ENCODE measurements at places on chromosomes 6 and 20.

- DNase-seq = no peak
Measured at GRCh38 chr6:158894193-158894592, 75.0 kb upstream of the EZR start.

- DNase-seq = no peak
Measured at GRCh38 chr6:90417385-90417784, 120.7 kb upstream of the BACH2 start.

- DNase-seq = no peak
Measured at GRCh38 chr20:44028868-44029847, 114.5 kb downstream of the TOX2 start.

DNA sequence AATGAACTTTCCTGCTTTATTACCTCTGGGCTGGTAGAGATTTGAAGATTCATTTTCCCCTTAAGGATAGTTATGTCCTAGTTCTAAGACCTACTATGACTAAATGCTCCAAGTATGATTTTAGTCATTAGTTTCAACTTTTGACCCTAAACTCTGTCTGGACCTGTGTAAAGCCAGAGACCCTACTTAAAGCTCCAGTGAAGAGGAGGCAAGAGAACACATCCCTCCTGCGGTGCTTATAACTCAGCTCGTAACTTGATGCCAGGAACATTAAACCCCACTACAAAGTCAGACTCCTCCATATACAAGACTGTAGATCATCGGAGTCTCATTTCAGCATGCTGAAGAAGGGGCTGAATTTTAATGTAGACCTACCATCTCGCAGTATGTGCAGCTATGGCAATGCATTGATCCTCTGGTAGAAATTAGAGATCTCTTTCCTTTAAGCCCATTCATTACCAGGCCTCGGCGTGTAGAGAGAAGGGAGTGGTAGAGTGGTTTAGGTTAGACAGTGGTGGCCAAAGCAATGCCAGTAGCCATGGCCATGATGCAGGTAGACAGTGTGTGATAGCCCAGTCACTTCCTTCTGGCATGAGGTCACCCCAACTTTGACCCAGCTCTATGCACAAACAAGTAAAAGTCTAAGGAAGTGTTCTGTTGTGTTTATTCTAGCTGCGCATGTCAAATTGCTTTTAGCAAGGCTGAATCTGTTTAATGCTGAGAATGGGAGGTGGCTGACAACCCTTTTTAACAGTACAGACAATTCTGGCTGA, 34.8 kb upstream of the MYB start:
- no peak for DNase-seq

DNA sequence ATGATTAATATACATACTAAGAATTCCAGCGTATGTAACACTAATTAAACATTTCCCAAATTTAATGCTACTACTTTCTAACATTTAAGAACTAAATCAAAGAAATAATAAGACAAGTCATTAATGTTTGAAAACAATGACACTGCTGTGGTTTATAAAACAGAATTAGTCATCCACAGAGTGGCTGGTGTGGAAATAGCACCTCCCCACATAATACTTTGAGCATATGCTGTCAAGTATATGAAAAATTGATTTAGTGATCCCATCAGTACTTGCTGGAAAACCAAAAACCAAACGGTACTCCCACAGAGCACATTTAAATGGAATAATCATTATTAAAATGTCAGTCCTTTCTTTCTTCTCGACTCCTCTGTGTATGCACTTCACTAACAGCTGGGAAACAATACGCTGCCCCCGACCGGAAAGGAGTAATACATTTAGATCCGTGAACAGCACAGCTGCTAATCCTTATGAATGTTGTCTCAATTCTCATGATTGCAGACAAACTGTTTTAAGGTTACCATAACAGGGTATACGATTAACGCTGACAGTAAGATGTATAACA, 78.4 kb downstream of the PREP start:
- no peak for DNase-seq

DNA sequence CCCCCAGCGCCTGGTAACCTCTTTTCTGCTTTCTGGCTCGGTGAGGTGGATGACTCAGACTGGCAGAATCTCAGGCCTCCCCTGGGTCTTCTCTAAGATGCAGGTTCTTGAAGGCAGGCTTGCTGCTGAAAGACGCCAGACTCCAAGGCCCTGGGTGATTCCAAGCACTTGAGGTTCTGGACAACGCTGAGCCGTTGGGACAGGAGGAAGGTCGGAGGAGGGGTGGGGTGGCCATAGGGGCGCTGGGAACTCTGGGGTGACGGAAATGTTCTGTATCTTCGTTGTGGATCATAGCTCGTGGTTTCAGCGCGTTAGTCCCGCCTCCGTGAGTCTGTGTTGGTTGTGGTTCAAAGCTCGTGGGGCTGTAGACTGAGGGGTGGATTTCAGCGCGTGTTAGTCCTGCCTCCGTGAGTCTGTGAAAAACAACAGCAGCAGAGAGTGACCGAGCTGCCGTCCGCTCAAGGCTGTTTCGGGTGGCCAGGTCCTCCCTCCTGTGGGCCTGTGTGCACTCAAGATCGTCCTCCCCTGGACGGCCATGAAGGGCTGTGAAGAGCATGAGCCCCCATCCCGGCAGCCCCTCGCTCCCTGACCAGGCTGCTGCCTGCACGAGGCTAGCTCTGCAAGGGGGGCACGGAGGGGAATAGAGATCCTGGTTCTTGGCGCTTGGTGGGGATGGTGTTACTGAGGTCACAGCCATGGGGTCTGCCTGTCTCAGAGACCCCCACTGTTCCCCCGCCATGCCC, 7.7 kb downstream of the NTSR1 start:
- DNase-seq = no peak

GRCh38 chr20:46607849-46608497, 43.3 kb downstream of the SLC13A3 start:
- DNase-seq = no peak

DNA sequence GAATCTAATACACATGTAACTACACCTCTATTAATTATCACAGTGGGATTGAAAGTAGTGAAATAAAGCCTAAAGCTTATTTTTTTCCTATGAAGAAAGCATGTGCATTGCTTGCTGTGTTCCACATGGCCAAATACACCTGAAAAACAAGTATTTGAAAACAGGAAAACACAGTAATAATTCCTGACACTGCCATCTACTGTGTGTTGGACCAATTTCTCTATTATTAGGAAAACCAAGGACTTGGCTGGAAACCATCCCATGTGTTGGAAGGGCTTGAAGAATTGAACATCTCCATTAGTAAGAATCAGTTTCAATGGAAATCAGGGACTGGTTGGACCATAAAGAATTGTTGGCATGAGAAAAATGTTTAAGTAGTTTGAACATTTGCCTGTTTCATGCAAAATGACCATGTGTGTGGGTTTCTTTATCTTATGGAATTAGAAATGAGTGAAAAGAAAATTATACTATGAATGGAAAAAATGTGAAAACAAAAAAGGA, 124.1 kb downstream of the PHF3 start:
- DNase-seq = no peak

GRCh38 chr6:26575494-26575939, 21.2 kb upstream of the ABT1 start:
- no peak for DNase-seq

DNA sequence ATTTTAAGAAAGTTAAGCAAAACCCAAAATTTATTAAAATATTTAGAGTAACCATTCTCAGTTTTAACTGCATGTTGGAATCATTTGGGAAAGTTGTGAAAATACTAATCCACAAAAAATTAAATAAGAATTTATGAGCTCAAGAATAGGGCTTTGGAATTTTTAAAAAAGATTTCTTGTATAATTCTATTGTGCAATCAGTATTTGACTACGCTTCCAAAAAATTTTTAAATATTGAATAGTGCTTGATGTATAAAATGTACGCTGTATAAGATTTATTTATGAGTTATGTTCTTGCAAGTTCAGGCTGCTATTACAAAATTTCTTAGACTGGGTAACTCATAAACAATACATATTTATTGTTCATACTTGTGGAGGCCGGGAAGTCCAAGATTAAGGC, 571.7 kb downstream of the MMUT start:
- DNase-seq = no peak

DNA sequence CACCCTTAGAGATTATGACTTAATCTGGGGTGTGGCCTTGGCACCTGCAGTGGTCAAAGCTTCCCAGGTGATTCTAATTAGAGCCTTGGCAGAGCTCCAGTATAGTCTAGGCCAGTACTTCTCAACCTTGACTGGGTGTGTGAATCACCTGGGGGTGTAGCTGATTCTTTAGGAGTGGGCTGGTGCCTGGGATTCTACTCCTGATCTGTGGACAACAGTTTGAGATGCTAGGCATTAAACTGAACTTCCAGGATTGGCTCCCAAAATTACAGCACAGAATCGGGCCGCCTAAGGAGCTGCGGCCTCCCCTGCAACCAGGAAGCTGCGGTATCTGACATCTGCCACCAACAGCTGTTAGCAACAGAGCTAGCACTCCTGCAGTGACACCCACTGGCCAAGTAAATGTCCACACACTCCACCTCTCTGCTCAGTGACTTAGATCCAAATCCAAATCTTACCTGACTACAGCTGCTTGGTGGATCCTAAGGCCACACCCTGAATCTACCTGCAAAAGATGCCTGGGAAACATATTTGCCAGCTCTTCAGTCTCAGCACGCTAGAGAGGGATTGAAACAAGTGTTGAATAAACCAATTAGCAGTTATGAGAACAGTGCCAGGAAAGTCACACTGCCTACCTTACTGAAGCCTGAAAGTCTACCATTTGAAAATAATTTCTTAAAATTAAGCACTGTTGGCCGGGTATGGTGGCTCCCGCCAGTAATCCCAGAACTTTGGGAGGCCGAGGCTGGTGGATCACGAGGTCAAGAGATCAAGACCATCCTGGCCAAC, 126.7 kb downstream of the UNC5CL start:
- DNase-seq = no peak

- no peak for DNase-seq
Measured at GRCh38 chr20:22920898-22921297, 114.2 kb upstream of the SSTR4 start.

GRCh38 chr20:1897965-1898464, 2.8 kb downstream of the SIRPA start:
- no peak for DNase-seq

DNA sequence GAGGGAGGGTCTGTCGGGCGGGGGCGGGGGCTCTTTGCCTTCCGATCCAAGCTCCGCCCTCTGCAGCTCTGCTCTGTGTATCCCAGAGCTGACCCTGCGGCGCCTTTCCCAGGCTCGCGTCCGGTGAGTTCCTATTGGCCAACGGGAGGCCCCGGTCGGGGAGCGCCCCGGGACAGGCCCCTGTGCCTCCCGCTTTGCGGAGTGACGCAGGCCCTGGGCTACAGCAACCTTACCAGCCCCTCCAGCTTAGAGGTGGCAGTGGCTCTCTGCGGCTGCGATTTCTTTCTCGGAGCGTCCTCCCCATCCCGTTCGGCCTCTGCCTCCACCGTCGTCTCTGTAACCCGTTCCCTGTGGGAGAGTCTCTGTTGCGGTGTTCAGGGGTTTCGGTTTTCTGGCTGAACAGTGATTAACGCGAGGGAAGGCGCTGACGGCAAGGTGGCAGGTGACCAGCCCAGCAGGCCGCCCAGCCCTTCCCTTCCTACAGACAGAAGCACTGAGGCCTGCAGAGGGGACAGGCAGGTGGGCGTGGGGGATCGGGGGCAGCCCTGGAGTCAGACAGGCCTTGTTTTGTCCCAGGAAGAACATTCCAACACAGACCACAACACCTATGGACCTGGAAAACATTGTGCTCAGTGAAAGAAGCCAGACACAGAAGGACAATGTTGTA, 18.1 kb upstream of the CEBPB start:
- no peak for DNase-seq

GRCh38 chr6:105859457-105859856, 226.7 kb upstream of the PRDM1 start:
- DNase-seq = no peak

DNA sequence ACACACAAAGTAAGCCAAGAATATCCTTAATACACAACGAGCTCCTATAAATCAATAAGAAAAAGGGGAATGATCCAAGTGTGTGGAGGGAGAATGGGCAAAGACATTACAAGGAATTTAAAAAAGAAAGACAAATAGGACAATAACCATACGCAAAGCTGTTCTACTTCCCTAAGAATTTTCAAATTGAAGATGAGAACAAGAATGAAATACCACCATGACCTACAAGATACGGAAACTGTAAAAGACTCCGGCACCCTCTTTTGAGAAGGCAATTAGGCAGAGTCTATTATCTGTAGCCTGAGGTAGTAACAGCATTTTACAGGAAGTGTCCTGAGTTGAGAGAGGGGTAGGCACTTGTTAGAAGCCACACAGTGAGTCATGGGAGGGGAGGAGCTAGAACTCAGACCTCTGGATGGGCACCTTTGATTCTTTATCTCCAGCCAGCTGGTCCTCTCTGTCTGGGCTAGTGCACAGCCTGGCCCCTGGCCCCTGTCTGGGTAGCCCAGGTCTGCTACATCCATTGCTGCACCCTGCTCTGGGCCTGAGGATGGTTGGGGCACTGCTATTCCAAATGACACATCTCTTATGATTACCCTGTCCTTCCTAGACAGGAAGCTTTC, 15.3 kb downstream of the RSPO4 start:
- DNase-seq = no peak

- no peak for DNase-seq
Measured at GRCh38 chr6:1477432-1478090, 88.2 kb downstream of the FOXF2 start.

- no peak for DNase-seq
Measured at GRCh38 chr6:70680396-70680795, 12.7 kb downstream of the SMAP1 start.

- peak; percentile 34 for DNase-seq
Measured at GRCh38 chr6:142902636-142903053, 42.3 kb downstream of the HIVEP2 start.

Data from stimulated activated CD8-positive, alpha-beta memory T cell treated with anti-CD3 and anti-CD28 coated beads, Interleukin-4, amount 100 ng/mL, for 4 hours (primary cell).